ENCODE measurements at places on chromosomes 12 and 14.

DNA sequence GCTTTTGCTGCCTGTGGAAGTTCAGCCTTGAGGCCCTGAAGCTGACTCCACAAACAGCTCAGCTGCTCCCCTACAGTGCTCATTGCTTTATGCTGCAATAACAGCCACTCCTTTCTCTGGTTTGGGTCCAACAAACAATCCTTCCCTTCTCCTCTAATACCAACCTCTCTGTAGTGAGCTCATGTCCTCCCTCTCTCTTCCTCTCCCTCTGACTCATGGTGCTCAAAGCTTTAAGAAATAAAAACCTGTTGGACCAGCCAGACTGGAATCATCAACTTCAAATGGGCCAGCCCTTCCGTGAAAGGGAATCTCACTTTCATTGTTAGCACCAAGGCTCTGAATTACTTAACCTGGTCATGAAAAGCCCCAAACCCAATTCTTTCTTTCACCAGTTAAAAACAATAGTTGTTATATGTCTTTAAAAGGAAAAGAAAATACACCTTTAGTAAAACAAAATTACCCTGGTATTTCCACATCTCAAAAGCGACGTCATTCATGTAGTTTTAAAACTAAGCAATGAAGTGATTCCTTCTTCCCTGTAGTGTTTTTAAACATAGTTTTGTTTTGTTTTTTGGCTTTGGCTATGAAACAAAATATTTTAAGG is 126.4 kb downstream of the DUSP6 start:
- no peak for DNase-seq

GRCh38 chr12:112217647-112218046 is 92.3 kb downstream of the TRAFD1 start:
- no peak for DNase-seq

GRCh38 chr12:122501489-122501989 is 807 bp upstream of the ZCCHC8 start:
- no peak for DNase-seq

- peak; percentile 64 for DNase-seq
Observed at GRCh38 chr14:62117010-62117750, 355.0 kb downstream of the SNAPC1 start.

DNA sequence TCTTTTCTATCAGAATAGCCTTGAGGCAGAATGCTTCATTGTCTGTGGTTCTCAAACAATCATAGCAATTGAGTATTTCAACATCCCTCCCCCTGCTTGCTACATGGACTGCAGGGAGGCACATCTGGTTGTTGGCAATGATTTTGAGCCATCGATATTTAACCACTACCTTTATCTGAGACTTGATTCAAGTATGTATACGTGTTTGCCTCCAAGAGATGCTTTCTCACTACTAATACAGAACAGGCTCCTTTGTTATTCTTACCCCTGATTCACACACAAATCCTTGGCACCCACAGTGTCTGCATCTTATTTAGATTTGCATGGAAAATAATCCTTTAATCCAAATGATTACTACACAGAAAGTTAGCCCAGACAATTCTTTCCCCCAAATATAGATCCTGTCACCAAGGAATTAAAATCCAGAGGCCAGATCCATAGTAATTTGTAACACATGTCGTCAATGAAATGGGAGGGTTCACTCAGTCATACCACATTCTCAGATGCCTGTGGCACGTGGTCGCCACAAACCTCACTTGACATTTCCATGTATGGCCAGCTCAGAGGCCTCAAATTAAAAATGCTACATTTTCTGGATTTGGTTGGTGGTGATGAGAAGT is 199.3 kb downstream of the ITPR2 start:
- DNase-seq: no peak

- DNase-seq: no peak
Observed at GRCh38 chr14:34347683-34348082, 114.4 kb downstream of the SPTSSA start.

- no peak for DNase-seq
Observed at GRCh38 chr14:94544726-94545125, 16.5 kb upstream of the SERPINA4 start.

- DNase-seq: no peak
Observed at GRCh38 chr12:100624571-100624970, 51.1 kb downstream of the GAS2L3 start.

DNA sequence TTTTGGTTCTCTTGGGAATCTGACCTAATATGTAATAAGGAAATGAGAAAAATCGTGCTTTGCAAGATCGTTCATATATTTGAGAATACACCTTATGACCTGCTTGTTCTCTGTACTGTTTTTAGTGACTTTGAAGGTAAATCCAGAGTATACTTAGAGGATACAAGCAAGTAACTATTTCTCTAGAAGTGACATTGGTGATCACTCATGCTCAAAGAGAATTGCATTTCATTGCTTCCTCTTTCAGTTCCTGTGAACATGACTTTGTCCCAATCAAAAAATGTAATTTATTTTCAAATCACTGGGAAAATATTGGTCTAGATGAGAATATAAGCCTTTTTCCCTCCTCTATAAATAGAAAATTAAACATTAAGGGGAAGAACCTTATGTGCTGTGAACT is 2.7 kb downstream of the KTN1 start:
- no peak for DNase-seq

DNA sequence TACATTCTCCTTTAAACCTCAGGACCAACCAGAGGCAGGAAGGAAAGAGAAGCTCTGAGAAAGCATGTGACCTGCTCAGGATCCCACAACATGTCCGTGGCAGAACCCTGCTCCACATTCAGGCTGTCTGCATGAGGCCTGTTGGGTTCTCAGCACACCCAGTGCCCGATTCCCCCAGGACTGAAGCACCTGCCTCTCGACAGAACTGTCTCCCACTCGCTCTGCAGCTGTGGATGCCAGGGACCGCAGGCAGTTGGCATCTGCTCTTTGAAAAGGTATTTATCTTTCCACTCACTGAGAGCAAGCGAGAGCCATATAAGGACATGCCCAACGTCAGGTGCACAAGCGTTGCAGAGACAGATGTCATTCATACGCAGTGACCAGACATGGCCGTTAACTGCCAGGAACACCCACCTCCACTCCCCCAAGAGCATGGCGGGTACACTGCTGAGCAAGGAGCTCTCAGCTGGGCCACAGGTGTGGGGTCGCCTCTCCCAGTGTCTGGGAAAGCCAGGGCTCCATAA is 18.9 kb downstream of the PITPNM2 start:
- DNase-seq: peak; percentile 65

GRCh38 chr14:75259510-75259855 is 19.1 kb upstream of the FOS start:
- DNase-seq: no peak

DNA sequence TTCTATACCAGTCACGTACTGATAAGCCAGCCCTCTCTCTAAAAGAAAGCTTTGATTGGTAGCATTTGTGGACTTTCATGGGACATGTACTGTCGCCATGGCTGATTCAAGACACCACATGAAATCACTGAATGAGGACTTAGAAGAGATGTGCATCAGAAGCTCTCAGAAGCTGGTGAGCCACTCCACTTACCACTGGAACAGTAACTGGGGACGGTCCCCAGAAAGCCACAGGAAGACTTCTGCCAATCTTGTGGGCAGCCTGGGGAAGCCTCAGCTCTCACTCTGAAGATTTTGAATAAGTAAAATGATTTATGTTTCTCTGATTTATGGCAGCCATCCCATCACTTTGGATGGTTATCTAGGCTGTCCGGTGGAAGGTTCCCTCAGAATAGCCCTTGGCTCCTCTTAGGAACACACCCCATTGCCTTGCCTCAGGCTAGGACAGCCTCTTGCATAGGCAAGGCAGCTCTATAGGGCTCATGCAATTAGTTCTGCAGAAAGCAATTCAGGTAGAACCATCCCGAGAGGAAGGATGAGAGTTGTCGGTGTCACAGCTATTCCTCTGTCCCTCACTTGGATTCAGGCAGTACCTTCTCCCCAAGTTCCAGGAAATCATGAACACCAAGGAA is 9.8 kb downstream of the DHRS1 start:
- no peak for DNase-seq

GRCh38 chr12:66599816-66600215 is 79.1 kb downstream of the GRIP1 start:
- no peak for DNase-seq

GRCh38 chr14:67421356-67422224 is 9.6 kb upstream of the PLEK2 start:
- DNase-seq: no peak

DNA sequence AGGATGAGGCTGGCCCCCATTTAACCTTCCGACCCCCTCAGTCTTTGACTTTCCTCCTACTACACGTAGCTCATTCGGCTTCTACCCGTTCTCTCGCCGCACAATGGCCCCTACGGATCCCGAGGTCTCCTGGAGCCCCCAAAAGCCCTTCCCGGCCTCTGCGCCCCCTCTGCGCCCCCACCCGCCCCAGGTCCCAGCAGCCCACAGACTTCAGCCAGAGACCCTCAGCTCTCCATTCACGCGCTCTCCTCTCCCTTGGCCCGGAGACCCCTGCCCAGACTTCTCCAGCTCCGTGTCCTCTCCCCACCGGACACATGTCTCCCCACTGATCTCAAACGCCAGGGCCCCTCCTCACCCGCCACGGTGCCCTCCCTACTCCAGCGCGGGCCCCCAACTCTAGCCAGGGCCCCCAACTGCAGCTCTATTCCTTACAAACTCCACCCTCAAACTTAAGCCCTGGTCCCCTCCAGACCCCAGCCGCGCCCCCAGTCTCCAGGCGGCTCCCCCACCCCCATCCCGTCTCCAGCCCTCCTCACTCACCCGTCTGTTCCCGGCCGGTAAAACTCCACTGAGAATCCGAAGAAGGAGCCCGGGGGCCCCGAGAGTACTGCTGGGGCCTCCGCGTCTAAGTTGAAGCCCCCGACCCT is 502 bp downstream of the ITGA5 start:
- DNase-seq: no peak

DNA sequence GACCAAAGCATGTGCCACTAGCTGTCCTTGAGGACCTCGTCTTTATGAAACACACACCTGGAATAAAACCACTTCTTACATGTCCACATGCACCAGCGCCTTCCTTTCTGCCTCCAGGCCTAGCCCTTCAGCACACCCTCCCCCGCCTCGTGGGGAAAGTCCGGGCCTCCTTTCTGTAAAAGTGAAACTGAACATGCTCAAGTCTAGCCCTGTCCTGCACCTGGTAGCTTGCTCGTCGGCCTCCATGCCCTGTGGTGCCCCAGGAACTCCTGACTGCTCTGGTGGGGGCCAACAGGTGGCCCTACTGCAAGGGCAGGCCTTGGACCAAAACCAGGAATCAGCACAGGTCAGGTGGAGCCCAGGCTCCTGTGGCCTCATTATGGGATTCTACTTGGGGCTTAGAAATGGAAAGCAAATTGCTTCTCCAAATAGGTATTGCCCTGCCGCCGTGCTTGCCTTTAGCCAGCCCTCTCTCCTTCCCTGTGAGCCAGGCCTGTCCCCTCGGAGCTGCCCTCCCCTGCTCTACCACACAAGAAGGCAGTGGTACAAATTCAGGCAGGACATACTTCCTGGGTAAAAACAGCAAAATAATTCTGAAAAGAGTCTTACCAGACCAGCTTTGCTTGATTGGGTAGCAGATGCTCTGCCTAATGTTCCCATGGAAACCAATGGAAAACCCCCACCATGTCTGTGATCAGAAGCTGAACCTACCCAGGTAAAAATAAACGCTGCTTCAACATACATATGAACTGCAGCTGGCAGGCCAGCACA is 43.5 kb downstream of the ERH start:
- DNase-seq: peak; percentile 83

DNA sequence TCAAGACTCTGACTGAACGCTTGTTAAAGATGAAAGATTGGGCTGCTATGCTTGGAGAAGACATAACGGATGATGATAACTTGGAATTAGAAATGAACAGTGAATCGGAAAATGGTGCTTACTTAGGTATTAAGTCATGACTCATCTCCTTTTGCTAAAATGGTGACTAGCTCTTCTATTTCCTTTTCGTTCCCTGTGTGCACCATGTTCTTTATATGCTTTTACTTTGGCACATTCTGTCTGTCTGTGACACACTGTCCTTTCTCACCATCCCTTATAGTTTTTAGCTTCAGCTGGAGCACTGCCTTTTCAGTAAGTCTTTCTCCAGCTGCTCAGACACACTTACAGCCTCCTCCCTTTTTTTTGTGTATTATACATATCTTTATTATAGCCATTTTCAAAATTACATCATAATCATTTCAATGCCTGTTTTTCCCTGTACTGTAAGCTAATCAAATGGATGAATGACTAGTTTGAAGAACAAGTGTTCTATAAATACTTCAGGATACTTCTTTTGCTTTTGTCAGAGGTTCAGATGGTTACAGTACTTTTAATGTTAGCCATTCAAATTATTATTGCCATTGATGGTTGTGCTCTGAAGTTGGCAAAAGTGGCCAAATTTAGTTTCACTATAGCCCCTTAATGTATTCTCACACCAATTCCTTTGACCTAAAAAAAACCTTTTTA is 68.6 kb downstream of the MIA2 start:
- DNase-seq: no peak

DNA sequence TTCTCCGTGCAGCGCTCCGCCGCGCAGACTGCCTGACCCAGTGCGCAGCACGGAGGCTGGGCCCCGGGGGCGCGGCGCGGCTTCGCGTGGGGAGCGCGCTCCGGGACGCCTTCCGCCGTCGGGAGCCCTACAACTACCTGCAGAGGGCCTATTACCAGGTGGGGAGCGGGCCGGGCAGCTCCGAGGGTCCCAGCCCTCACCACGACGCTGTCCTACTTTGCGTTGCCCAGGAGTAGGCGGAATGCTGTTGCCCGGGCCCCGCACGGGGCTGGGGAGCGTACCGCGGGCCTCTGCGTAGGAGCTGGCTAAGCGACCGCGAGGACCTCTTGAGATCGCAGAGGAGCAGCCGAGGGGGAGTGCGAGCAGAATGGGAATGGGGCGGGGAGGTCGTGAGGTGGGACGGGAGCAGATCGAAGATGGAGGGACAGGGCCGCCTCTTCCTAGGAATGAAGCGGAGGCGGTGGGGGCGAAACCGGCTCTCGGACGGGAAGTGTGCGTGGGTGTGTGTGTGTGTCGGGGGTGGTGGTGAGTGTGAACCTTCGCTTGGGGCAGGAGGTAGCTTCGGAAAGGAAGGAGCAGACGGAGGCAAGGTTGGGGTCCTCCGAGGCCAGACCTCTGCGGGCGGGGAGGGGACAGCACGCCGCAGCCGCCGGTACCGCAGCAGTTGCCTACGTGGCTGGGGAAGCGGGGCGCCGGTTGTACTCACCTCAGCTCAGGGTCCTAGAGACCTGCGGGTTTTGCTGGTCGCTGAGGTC is 751 bp downstream of the P3H3 start:
- DNase-seq: peak; percentile 42

Measured in CD4-positive, alpha-beta T cell treated with Interferon alpha-2 for 1 hour (primary cell).